ENCODE measurements at places on chromosomes 1 and 21.

DNA sequence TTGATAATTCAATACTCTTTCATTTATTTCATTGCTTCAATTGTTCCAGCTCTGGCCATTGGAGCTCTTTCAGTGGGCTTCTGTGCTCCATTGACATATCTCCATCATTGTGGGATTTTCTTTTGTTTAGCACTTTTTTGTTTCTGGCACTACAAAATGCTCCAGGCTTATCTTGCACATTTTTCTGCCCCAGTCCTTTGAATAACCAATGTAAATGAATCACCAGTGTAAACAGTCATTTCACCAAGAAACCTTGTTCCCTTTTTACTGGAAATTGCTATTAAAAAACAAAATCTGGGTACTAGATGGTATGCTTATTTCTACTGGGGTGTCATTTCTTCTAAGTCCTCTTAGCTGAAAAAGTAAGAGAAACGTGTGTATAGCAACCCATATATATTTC is 173.0 kb upstream of the LYPLAL1 start:
- no peak for DNase-seq

DNA sequence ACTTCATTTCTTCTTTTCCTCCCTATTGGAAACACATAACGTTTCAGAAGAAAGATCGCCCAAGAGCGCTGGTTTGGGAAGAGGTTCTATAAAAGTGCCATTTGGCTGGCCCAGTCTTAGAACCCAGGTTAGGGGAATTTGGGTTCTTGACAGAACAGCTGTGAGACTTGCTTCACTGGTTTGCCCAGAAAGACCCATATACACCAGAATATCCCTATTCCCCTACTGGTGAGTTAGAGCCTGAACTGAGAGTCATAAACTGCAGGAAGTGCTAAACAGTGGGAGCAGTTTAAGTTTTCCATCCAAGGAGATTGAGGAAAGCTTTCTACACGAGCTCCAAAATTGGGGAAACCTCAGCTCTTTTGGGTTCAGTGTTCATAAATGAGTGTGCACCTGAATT is 275.2 kb downstream of the VAV3 start:
- DNase-seq, result peak; percentile 81

DNA sequence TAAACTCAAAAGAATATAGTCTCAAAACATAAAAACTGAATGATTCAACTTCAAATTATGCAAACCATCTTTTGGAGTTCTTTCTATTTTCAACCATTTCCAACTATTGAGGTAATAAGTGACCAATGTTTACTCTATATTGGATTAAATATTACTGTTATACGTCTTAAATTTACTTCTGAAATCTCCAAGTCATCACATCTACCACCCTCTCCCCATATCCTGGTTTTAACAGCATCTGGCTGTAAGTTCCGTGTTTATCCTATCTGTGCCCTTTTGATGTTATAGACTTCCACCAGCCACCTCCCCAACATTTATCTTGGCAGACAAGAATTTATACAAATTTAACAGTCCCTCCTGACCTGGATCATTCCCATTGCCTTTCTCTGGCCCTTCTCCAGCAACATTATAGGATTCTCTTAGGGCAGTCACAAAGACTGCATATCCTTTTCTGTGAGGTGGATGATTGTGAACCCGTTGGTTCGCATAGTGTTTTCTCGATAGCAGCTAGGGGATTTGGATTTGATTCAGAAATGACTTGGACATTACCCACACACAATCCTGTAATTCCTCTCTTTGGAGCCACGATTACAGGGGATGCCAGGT is 313.4 kb upstream of the FMN2 start:
- DNase-seq, result no peak

GRCh38 chr1:38191461-38191860 is 144.9 kb upstream of the POU3F1 start:
- DNase-seq, result no peak

GRCh38 chr1:99566290-99567021 is 79.5 kb upstream of the PALMD start:
- DNase-seq, result no peak

- DNase-seq, result no peak
Observed at GRCh38 chr1:19209439-19209989, 552 bp downstream of the UBR4 start.

- no peak for DNase-seq
Observed at GRCh38 chr1:209705033-209705598, 470 bp downstream of the HSD11B1 start.

DNA sequence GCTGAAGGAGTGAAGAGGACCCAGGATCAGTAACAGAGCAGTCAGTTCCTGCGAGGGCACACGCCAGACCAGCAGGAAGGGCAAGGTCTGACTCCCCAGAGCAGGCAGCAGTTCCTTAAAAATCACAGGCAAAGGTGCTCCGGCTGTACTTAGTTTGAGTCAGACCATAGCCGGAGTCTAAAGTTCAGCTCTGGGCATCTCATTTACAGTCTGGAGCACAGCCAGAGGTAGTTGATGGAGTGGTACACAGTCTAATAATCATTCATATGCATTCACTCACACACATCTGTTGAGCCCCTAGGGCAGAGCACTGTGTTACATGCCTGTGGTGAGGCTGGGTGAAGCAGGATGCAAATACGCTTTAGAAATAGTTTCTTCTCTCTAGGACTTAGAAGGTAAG is 7.3 kb upstream of the AMIGO1 start:
- peak; percentile 25 for DNase-seq

- DNase-seq, result peak; percentile 56
Observed at GRCh38 chr21:25895565-25896205, 160.9 kb downstream of the GABPA start.
